CD4-positive, alpha-beta T cell treated with Interleukin-4 for 1 hour (primary cell): ENCODE measurements at places on chromosomes 2 and 18.
A peak's percentile ranks its signal among the peaks of the same experiment; 100 is the strongest.

DNA sequence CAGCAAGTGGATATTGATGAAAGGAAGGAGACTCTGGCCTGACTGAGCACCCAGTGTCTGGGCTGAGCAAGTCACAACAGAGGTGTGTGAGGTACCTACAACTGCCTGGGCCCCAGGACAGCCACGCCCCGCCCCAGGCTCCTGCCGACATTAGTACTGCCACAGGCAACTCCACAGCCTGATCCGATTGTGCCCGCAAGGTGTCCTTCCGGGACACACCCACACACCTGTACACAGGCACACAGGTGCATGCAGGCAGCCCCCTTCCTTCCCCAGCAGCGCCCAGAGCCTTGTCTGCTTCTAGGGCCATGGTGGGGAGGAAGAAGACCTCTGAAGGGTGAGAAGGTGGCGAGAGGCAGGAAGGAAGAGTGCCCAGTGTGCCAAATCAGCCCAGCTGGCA lies 83.6 kb downstream of the TNS1 start:
- DNase-seq: no peak

- no peak for DNase-seq
These were observed 6.7 kb upstream of the COMMD1 start for GRCh38 chr2:61898810-61899209.

- DNase-seq: no peak
These were observed 115.5 kb downstream of the LAMA1 start for GRCh38 chr18:7002107-7002506.

DNA sequence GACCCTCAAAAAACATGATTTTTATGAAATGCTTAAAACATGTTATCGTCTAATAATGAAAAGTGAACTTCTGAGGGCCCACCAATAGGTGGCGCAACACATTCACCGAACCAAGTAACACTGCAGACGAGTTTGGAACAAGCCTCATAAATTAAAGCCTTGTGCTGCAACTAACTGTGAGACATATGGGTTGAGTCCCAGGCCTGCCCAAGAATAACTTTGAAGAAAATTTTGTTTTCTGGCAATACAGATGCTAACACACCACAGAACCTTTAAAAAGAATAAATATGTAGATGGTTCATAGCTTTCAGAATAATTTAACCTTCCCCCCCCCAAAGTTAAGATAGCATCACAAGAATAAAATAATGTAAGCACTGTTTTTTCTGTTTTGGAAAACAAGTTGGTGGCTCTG lies 285.9 kb downstream of the RNF144A start:
- peak; percentile 60 for DNase-seq
